Amniotic stem cell (primary cell): ENCODE measurements at places on chromosomes 12 and 14.

DNA sequence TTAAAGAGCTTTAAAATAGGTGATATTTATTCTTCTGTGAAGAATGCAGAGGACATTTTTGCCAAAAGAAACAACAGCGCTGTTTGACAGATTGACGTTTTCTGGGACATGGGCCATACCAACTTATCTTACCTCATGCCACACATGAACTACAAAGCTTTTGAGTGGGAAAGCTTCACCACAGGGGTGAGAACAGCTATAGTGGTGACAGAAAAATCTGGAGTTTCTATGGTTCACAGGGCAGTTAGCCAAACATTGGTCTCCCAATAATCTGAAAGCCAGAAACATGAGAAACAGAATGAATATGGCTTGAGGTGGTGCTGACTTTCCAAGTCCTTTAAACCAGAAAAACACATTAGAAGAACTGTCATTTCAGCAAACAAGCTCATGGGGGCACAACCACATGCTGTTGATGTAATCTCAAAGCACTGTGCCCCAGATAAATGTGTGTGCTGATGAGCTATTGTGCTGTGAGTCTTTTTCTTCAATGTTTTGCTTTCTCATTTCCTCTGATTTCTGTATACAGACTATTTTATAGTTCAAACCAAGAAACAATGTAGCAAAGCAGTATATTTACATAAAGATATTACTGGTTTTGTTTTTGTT lies 905.4 kb downstream of the SLC16A7 start:
- DNase-seq = no peak

GRCh38 chr14:79074510-79074909 lies 904.3 kb downstream of the NRXN3 start:
- no peak for DNase-seq

GRCh38 chr14:80867091-80867490 lies 74.4 kb downstream of the CEP128 start:
- DNase-seq = no peak

GRCh38 chr12:60162988-60163720 lies 567.3 kb downstream of the SLC16A7 start:
- DNase-seq = no peak

DNA sequence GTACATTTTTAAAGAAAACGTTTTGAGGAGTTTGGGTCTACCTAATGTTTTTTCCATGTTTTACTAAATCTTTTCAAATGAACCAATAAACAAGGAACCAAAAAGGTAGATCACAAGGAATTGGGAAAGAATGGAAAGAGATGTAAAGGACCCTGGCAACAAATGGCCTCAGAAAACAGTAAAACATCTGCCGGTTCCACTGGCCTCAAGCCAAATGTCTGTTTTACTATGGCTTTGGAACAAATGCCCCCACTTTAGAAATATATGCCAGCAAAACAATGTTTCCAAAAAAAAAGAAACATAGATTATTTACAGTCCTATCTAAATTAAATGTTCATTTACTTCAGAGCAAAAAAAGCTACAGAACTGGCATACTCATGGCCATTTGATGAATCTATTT lies 3.0 kb downstream of the TRMT5 start:
- no peak for DNase-seq

GRCh38 chr12:33438851-33439586 lies 600 bp downstream of the SYT10 start:
- no peak for DNase-seq

- DNase-seq = no peak
Observed at GRCh38 chr12:94636462-94637085, 13.8 kb downstream of the TMCC3 start.

GRCh38 chr12:119780786-119781434 lies 96.2 kb downstream of the CIT start:
- DNase-seq = no peak

- DNase-seq = no peak
Observed at GRCh38 chr14:103460415-103460814, 62.2 kb downstream of the CKB start.

GRCh38 chr12:67442896-67443295 lies 173.7 kb downstream of the CAND1 start:
- DNase-seq = no peak

GRCh38 chr12:114030451-114030850 lies 64.3 kb upstream of the RBM19 start:
- no peak for DNase-seq

DNA sequence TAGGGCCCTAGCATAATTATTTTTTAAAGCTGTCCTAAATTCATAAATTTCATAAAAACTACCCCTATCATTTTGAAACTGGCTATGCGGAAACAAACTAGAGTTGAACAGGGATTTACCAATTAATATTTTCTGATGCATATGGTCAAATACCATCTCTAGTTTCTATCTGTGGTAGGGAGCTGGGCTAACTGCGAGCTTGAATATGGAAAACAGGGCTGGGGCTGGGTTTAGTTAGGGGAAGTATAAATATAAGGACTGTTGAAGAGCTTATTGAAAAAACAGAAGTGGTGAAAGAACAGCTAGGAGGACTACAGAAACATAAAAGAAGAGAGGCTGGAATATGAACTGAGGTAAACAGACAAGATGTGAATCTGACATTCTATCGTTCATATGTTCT lies 91.8 kb downstream of the SLC38A1 start:
- DNase-seq = no peak

GRCh38 chr12:50679612-50680011 lies 84.3 kb upstream of the ATF1 start:
- DNase-seq = no peak

- DNase-seq = no peak
Observed at GRCh38 chr12:46354802-46355199, 17.8 kb downstream of the SLC38A2 start.

GRCh38 chr14:69956970-69957369 lies 77.8 kb downstream of the SMOC1 start:
- DNase-seq = no peak

DNA sequence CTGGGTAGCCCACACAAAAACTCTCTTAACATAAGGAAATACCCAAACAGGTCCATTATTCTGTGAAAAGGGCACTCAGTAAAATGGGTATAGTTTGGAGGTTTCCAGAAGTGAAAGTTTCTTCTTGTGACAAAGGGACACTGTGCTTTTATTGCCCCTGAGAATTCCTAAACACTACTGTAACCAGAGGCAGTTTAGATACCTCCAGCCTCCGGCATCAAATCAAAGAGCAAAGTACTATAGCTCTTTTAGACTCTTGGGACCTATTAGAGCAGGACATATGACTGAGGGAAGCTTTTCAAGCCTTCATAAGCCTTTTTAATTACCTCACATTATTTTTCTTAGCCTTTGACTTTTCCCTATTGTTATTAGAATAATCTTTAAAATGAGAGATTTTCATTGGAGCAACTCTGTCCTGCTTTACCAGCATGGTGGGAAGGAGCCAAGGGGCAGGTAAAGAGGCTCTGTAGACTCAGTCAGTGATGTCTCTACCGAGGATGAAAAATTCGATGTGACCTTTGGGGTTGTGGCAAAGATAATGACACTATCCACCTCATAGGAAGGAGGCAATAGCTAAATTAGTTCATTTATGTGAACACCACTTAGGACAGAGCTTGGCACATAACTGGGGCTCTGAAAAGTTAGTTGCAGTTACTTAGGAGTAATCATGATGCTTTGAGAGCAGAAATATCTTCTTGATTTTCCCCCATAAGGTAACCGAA lies 85.1 kb downstream of the IFNG start:
- no peak for DNase-seq

- DNase-seq = no peak
Observed at GRCh38 chr12:66059666-66060065, 70.9 kb downstream of the LLPH start.

DNA sequence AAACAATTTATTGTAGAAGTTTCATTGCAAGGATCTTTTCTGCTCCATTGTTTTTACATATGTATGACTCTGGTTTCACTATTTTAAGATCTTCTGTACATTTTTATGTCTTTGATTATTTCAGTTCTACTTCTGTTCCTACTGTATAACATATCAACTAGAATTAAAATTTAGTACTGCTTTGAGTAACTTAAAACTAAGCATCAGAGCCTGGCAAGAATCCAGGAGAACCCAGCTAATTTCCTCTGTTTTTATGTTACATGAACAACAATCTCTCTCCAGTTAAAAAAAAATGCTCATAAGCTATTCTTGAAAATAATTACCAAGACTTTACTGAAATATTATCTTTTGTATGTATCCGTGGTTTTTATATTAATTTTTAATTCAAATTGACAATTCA lies 370.7 kb downstream of the TMTC2 start:
- no peak for DNase-seq

DNA sequence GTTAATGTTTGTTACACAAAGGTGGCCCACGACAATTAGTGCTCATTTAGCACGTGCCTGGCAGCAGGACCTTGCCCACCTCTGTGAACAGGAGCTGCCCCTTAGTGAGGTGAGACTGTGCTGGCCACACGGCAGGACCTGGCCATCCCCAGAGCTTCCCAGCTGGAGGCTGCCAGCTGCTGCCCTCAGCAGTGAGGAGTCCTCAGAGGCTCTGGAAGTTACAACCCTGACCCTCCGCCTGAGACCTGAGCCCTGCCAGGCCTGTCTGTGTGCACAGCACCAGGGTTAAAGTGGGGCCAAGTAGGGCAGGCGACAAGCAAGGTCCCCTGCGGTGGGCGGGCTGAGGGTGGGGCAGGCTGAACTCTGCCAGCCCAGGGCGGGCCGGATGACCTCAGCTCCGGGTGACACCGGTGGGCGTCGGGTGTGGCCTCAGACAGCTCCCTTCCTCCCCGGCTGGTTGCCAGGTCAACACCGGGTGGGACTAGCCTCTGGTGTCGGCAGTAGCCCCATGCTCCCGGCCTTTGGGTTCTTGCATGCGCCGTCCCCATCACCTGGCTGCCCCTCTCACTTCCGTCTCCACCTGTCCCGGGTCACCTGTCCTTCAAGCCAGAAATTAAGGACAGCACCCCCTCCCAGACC lies 9.2 kb upstream of the LBHD2 start:
- no peak for DNase-seq

GRCh38 chr14:31261859-31262731 lies 54.5 kb upstream of the HECTD1 start:
- no peak for DNase-seq

DNA sequence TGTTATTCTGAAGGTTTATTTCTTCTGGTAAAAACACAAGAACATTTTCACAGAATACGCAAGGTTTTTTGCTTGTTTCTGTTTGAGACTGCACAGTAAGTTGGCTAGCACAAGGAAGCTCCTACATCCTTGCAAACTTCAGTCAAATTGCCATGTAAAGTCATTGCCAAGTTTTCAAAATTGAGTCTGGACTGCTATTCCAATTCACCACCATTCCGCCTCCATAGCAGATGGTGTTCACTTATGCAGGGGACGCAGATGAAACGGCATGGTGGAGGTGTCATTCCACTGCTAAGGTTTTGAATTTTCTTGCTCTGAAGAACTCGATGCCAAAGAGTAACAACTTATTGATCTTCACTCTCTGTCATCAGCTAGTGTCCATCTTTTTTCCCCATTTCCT lies 303.9 kb upstream of the SYT1 start:
- no peak for DNase-seq
